ENCODE measurements at places on chromosomes 6 and 20.

DNA sequence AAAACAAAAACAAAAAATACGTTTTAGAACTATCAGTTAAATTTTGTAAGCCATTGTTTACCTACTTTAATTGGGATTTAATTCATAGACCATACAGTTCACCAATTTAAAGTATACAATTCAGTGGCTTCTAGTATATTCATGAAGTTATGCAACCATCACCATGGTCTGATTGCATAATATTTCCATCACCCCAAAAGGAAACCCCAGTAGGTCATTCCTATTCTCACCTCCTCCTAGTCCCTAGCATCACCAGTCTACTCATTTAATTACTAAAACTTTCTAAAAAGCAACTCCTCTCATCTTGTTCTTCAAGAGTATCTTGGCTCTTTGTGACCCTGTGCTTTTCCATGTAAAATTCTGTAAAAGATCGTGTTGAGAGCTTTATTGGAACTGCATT, 60.2 kb downstream of the ASXL1 start:
- DNase-seq, result no peak

GRCh38 chr6:150537491-150537890, 62.2 kb upstream of the PLEKHG1 start:
- peak; percentile 1 for DNase-seq

GRCh38 chr6:133895573-133896343, 6.8 kb downstream of the TCF21 start:
- no peak for DNase-seq

DNA sequence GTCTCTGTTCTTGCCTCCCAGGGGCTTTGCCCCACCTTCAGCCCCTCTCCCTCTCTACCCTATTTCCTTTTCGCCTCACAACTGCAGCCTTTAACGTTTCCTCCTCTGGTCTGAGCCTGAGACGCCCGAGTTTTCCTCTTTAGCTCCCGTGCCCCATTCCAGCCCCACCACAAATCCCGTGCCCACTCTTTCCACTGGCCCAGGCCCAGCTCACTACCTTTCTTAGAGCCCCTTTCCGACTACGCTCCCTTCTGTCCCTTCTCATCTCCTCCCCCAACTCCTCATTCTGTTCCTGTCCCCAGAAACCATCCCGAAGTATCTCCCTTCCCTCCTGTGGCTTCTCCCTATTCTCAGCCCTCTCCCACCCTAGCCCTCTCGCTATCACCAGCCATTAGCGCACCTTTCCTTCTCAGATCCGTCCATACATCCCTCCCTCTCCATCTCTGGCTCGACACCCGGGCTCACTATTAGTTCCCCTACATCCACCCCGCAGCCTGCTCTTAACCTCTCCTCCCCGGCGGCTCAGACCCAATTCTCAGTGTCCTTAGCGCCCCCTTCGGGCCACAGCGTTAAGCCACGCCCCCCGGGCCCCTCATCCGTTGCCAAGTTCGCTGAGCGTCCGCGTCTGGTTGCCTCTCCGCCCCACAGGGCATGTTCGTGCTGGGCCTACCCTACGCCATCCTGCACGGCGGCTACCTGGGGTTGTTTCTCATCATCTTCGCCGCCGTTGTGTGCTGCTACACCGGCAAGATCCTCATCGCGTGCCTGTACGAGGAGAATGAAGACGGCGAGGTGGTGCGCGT, 2.7 kb downstream of the SLC32A1 start:
- DNase-seq, result peak; percentile 18

GRCh38 chr6:16420715-16421461, 182.5 kb downstream of the GMPR start:
- DNase-seq, result no peak

DNA sequence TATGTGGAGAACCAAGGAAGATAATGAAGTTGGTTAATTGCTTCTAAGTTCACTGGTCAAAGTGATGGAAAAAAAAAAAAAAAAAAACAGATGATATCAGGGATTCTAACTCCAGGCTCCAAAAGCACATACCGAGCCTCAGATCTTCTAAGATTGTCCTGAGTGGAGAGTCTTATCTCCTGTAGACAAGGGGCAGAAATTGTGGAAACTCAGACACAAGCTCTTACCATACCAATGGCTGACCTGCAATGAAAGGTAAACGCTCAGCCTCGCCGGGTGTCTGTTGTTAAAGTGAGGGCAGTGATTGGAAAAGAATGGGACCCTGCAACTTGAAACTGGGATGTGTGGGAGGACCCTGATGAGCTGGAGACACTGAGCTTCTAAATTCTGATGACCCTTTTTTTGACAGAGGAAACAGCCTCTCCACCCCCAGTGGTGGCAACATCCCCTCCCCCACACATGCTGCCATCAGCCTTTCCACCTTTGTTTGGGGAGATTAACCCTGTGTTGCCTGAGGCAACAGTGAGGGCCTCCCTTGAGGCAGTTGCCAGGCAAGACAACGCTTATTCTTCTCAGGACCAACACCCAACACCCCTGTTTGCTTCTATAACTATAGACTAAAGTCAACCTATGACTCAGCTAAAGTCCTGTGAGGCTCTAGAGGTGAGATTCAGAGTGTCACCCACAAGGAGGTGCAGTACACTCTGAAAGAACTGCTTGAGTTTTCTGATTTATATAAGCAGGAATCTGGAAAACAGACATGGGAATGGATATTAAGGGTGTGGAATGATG, 154.0 kb downstream of the THBS2 start:
- no peak for DNase-seq

DNA sequence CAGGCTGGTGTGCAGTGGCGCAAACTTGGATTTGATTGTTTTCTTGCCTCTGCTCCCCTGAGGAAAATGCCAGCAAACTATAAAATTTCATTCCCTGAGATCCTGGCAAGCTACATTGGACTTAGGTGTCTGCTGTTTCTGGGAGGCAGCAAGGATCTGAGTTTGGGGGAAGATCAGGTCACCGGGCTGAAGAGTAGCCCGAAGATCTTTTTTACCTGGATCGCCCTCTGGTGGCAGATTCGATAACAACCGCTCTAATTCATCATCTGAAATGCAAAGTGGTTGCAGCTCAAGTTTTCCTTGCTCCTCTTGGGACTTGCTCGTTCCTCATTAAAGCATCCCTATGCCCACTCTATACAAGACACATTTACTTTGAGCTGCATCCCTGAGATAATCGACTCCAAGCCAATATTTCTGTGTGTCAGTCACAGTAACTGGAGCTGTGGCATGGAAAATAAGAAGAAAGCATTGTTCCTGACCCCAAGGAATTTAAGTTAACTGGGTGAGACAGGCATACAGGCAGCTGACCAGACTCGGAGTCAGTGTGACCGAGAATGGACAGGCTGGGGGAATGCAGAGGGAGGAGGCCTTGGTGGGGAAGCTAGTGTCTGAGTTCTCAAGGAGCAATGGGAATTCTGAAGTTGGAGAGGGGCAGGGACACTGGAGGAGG, 131.8 kb upstream of the PROKR2 start:
- DNase-seq, result no peak

- DNase-seq, result no peak
Observed at GRCh38 chr20:20731000-20731944, 18.8 kb upstream of the RALGAPA2 start.

- no peak for DNase-seq
Observed at GRCh38 chr20:57451795-57452661, 60.8 kb downstream of the RBM38 start.

DNA sequence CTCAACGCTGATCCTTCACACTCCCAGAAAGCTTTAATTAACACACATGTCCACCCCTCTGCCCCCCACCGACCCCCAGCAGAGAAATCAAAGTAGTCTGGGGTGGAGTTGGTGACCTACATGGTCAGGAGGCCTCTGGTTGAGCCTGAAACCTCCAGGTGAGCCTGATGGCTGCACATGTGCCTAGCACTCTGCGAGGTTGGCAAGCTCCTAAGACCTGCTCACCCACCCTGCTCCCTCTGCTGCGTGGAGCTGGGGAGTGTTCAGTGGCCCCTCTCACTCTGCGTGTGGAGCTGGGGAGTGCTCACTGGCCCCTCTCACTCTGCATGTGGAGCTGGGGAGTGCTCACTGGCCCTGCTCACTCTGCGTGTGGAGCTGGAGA, 7.9 kb upstream of the YTHDF1 start:
- DNase-seq, result no peak

- DNase-seq, result no peak
Observed at GRCh38 chr6:4786996-4787395, 10.8 kb downstream of the CDYL start.

GRCh38 chr20:33178726-33179125, 10.8 kb downstream of the BPIFA2 start:
- no peak for DNase-seq

DNA sequence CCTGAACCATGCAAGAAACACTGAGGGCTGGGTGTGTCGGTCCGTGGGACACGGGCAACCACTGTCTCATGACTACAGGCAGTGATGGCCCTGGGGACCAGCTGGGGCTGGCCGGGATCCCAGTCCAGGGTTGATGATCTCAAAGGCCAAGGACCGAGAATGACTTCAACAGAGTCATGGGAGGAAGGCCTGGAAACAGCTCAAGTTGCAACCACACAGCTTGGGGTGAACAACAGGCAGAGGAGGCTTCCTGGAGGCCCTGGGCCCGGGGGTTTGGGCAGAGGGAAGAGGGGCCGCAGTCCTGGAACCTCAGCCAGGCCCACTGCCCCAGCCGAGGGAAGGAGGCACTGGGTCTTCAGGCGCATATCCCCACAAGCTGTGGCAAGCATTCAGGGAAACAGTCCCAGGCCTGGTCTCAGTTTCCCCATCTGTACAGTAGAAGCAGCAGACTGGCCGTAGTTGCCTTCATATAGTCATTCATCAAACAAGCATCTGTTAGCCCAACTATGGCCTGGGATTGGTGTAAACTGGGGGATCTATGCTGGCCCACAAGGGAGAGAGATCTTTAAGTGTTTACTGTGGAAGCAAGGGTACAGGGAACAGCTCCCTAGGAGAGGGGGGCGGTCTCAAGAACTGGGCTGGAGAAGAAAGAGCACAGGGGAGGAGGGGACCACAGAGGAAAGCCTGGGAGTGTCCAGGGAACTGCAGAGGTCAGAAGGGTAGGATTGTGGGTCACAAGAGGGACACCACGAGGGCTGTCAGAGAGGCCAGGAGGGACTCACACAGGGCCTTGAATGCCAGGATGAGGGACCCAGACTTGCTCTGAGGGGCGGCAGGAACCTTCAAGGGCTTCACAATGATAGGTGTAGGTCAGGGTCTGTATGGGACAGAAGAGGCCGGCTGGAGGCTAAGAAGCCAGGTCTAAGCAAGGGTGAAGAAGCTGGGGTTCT, 2.1 kb downstream of the MYL9 start:
- no peak for DNase-seq

- DNase-seq, result no peak
Observed at GRCh38 chr6:169559592-169559991, 142.2 kb downstream of the WDR27 start.

- DNase-seq, result no peak
Observed at GRCh38 chr20:19807946-19808330, 49.9 kb downstream of the RIN2 start.

GRCh38 chr20:38112261-38112929, 52.7 kb downstream of the TGM2 start:
- DNase-seq, result no peak

DNA sequence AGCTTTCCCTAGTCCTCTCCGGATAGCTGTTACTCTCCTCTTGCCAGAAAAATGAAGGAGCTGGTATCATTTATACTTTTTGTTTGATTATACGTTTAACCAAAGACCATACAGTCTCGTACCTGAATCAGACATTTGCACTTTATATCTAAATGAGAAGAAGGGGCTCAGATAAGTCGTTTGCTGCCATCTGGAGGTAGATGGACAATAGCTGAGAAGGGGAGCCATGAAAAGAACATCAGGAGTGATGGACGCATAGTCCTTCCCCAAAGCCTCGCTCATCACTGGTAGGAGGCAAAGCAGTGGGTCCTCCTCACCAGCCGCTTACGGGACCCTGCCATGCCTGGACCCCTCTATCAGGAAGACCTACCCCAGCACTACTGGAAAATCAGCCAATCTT, 45.4 kb downstream of the RPF2 start:
- no peak for DNase-seq

DNA sequence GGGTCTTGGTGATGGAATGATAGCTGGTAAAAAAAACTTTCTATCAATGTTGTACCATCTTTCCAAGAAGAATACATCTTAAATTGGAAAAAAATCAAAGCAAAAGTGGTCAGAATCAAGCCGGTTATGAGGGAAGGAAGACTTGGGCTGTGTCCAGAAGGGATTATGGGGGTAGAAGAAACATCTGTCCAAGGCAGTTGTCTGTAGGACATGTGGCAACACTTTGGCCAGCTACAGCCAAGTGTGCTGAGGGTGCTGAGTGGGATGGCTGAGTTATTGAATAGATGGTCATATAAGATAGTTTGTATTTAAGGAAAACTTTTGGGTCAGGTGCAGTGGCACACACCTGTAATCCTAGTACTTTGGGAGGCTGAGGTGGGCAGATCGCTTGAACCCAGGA, 38.4 kb downstream of the INSM1 start:
- no peak for DNase-seq

DNA sequence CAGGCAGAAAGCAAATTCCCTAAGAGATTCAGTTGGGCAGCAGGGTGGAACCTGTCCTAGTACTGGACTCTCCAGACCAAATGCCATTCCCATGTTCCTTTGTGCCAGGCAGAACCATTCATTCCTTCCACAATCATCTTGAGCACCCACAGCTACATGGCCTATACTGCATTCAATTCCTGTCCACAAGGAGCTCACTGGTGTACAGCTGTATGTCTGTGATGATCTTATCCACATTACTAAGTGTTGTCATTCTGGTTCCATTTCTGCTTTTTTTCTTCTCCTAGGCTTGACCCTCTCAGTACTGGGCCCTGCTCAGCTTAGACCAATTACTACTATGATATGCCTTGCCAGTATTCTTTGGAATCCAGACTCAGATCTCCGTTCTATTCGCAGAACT, 27.5 kb downstream of the MAN1A1 start:
- no peak for DNase-seq

DNA sequence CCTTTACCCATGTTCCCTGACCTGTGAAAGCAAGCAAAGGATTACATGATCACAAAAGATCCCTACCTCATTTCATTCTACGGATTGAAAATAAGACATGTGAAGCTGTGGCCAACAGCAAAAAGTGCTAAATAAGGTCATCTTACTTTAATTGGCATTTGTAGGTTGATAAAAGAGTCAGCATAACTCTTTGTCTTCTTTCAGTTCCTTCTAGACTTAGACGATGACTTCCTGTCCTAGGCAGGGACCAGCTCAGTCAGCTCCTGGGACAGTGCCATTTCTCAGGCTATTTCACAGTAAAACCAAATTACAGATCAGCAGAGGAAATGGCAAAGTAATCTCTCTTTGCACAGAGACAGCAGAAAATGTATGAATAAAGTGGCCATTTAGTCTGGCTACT, 480.7 kb downstream of the RFPL4B start:
- no peak for DNase-seq

GRCh38 chr6:77131426-77131825, 331.9 kb downstream of the HTR1B start:
- no peak for DNase-seq

GRCh38 chr6:122714059-122714458, 65.5 kb upstream of the FABP7 start:
- DNase-seq, result no peak

DNA sequence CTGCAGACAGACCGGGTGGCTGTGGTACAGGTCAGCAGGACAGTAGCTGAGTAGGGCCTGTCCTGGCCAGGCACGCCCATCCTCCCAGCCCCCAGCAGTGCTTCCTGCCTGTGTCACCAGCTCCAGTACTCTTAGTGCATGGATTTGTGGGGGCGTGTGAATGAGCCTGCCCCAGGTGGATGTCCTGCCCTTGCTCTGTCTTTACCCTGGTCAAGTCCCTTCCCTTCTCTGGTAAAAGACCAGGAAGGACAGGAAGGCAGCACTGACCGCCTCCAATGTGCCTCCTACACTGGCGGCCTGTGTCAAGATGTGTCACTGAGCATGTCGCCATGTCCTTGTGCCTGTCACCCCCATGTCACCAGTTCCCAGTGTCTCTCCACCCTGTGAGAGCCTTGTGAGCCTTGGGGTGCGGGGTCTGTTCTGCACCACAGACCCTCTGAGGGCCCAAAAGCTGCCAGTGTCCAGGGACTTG, 11.9 kb downstream of the TEAD3 start:
- no peak for DNase-seq
